Sigmoid colon (tissue), 7 donors: ENCODE measurements at places on chromosomes 5 and 9. TPM values are rescaled to one million over a fixed set of nuclear protein-coding genes. Genes with fewer than 3 reads are reported as not detected.
A peak's percentile ranks its signal among the peaks of the same experiment; 100 is the strongest.

- no peak for DNase-seq
Observed at GRCh38 chr5:89844548-89844947, 565.0 kb downstream of the CETN3 start.

DNA sequence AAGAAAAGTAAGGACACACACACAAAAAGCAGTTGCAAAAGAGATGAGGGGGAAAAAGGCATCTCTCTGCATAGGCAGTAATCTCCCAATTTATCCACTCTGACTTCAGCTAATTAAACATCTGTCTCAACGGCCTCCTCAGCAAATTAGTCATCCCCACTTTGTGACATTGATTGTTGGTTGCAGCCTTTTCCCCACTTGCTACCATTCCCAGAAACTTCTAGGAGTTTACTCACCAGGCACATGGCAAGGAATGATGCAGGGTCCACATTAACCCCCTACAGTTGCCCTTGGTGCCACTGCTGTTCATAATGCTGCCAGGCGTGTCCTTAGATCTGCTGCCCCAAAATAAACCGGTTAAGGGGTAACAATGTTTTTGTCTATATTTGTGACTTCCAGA, 174.6 kb downstream of the MAPKAP1 start:
- no peak for DNase-seq

DNA sequence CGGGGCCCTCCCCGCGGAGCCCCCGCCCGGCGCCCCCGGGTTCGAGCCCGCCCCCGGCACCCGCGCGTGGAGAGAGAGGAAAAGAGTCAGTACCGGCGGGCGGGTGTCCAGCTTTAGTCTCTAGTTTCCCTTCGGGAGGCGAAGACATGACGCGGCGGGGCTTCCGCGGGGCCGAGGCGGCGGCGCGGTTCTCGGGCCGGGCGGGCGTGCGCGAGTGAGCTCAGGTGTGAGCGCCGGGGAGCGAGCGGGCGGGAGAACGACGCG, 181 bp downstream of the DAP start:
- DNase-seq: no peak

- DNase-seq: no peak
Observed at GRCh38 chr9:112200711-112201110, 25.6 kb upstream of the SUSD1 start.

GRCh38 chr5:171770153-171770552, 15.5 kb upstream of the SMIM23 start:
- DNase-seq: no peak

DNA sequence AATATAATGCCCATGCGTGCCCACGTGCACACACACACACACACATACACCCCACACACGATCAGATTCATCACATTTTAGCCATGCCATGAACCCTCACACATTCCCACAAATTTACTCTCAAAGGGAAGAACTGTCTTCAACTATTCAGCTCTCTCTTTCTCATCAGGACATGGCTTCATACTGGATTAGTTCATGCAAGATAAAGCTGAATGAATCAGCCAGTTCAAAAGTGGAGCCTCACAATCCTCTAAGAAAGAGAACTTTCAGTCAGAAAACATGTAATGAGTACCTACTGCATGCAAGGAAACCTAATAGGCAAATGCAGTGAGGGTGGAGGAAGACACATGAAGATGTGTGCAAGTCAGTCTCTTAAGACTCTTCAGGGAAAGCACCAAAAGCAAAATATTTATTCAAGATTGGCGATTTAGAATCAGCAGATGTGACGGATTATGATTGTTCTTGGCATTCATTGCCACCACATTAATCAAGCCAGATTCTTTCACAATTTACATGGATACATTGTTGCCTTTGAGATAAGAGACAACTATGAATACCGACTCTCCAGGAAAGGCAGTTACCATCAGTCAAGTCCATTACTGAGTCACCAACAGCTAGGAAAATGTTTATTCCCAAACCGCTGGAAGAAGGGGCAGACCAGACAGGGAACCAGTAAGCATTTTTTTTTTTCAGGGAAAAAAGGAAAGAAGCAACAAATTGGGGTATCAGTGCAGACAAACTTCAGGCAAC, 30.3 kb upstream of the PUM3 start:
- no peak for DNase-seq

DNA sequence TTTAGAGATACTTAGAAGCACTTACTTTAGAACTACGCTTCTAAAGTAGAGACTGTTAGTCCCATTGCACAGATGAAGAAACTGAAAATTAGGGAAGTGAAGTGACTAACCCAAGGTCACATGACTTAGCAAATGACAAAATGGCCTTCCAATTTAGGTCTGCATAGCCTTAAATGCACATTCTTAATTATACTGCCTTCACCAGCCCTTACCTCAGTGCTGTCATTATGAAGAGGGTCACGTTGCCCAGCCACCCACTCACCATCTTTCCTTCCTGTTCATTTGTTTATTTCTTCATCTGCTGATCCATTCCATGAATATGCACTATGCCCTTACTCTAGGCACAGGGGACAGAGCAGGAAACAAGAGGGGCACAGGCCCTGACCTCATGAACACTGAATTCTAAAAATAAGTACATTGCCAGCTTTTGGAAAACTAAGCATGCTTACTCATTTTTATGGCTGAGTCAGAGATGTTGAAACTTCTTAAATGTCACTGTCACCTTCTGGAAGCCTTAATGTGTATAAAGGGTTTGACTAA, 8.6 kb downstream of the HAVCR2 start:
- DNase-seq: no peak

GRCh38 chr9:6575324-6576034, 70.0 kb downstream of the GLDC start:
- no peak for DNase-seq

GRCh38 chr9:93061791-93062763, 3.6 kb downstream of the SUSD3 start:
- no peak for DNase-seq

GRCh38 chr9:107816561-107817021, 327.0 kb upstream of the KLF4 start:
- DNase-seq: no peak

DNA sequence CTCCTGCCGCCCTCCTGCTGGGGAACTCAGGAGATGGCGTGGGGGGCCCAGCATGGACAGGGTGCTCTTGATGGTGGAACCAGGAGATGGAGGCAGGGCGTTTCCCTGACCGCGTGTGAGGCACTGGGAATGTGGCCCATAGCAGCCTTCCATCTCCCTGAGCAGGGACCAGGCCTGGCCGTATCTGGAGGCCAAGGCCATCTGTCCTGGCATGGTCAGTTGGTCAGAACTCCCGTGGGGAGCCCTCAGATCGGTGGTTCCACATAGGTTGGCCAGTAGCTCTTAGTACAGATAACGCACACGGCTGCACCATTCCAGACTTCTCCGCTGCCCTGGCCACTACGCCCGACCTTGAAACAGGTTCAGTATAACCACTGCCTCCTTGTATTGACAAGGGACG, 77.6 kb downstream of the KCNT1 start:
- DNase-seq: no peak

DNA sequence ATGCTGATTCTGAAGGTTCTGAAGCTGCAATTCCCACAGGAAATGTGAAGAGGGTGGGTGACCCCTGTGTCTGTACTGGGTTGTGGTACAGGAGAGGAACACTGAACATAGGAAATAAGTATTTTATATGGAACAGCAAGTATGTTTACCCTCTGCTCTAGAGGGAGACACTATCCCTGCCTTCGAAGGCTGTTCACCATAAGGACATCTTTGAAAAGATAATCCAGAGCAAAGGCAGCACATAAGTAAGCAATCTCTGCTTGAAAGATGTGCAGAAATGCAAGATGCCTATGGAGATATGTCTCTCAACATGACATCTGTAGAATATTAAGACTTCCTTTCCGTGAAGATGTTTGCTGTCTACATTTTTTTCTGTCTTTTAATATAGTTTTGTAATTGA, 184.4 kb upstream of the EFNA5 start:
- DNase-seq: no peak

DNA sequence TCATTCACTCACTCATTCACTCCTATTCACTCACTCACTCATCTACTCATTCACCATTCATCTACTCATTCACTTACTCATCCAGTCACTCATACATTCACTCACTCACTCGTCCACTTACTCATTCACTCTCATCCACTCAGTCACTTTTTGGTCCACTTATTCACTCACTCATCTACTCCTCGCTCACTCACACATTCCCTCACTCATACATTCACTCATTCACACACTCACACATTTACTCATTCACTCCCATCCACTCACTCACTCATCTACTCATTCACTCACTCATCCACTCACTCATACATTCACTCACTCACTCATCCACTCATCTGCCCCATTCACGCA, 27.7 kb downstream of the WNK2 start:
- no peak for DNase-seq

- DNase-seq: no peak
Observed at GRCh38 chr9:18421391-18421790, 52.6 kb upstream of the ADAMTSL1 start.

GRCh38 chr9:34403554-34404380, 27.1 kb upstream of the MYORG start:
- DNase-seq: peak; percentile 84

- DNase-seq: no peak
Observed at GRCh38 chr9:34322899-34323591, 6.0 kb downstream of the KIF24 start.

DNA sequence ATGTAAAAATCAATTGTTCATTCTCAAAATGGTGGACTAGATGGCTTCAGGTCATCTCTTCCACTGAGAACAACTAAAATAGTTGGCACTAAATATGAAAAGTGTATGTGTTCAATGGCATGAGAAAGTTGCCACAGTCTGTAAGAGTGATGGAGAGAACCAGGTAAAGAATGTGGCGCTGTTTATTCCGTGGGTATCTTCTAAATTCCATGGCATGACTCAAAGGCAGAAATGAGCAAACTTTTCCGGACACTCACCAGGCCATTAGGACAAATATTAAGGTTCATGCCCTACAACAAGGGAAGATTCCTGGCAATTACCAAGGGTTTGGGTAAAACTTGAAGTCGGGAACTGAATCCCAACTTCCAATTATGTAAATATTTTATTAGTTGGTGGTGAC, 825.4 kb upstream of the CDH6 start:
- DNase-seq: no peak

GRCh38 chr9:105103776-105104175, 140.7 kb upstream of the SLC44A1 start:
- no peak for DNase-seq

- DNase-seq: no peak
Observed at GRCh38 chr9:123631862-123632261, 275.9 kb downstream of the CRB2 start.

DNA sequence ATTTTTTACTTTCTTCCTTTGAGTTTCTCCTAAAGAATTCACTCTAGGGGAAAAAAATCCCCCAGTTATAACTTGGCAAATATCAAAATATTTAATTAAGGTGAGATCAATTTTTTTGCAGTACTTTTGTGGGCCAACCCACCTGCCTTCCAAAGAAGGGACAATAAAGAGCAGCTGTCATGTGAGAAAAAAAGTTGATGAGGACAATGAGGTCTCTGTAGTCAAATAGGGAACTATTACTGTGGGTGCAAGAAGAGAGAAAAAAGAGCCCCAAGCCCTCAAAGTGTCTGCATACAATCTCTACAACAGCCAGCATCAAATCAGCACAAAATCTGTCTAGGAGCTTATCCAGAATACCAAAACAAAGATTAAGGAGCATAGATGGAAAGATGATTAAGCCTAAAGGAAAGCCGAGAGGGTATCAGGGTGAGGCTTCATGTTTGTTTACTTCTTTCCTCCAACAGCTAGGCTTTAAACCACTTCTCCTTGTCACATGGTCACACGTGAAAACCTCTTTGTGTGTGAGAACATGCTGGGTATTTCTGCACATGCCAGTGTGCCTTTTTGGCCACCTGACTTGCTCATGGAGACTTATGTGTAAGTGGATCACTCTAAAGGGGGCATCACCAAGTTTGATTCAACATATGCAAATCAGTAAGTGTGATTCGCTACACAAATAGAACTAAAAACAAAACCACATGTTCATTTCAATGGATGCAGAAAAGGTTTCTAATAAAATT, 19.2 kb upstream of the FYB1 start:
- no peak for DNase-seq

GRCh38 chr5:118325931-118326330, 662.4 kb downstream of the DTWD2 start:
- DNase-seq: no peak

GRCh38 chr9:129495620-129496472, 125.1 kb downstream of the C9orf50 start:
- DNase-seq: peak; percentile 97

DNA sequence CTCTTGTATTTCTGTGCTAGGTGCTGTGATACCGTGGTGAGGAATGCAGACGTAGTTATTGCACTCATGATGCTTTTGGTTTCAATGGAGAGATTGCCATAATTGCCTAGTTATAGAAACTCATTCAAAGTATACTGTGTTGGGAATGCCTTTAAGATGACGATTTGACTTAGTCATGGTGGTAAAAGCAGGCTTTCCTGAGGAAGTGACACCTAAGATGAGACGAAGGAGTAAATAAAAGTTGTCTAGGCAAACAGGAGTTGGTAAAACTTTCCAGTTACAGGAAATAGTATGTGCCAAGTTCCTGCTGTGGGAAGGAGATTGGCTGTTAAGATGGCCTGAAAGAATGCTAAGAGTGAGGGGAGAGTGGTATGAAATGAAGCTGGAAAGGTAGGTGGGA, 48.1 kb downstream of the FOCAD start:
- no peak for DNase-seq

PCDHB3 gene
- total RNA-seq: 1.8 TPM

SAXO1 gene
- total RNA-seq: under 0.01 TPM

NR6A1 gene
- 2.1 TPM for total RNA-seq

IL5 gene
- total RNA-seq: not detected

LRRC70 gene
- 3.2 TPM for total RNA-seq

BNC2 gene
- total RNA-seq: 117 TPM

RFESD gene
- total RNA-seq: 1.4 TPM

OR1K1 gene
- total RNA-seq: not detected

IL13 gene
- total RNA-seq: not detected

DMRTA1 gene
- 0.83 TPM for total RNA-seq

SRP19 gene
- 58.2 TPM for total RNA-seq

ITGA2 gene
- 1.4 TPM for total RNA-seq

CCIN gene
- total RNA-seq: 0.71 TPM

GRIN3A gene
- not detected for total RNA-seq

IQGAP2 gene
- total RNA-seq: 17.4 TPM

GARIN3 gene
- total RNA-seq: not detected

PCDHGA7 gene
- 15.2 TPM for total RNA-seq

LCN15 gene
- not detected for total RNA-seq

LRRC19 gene
- not detected for total RNA-seq

PCDHGA4 gene
- total RNA-seq: 5.0 TPM
